Endothelial cell of umbilical vein (primary cell): ENCODE measurements at places on chromosomes 16 and 17. TPM values are rescaled to one million over a fixed set of nuclear protein-coding genes. Genes with fewer than 3 reads are reported as not detected.

Gene CCL16
- 0.51 and 0.55 TPM in 2 replicates for total RNA-seq

Gene SLC5A10
- total RNA-seq = not detected in 2 replicates

Gene PERCC1
- not detected in 2 replicates for total RNA-seq

Gene PLA2G10
- not detected in 2 replicates for total RNA-seq

Gene DNAI2
- not detected in 2 replicates for total RNA-seq

Gene C1QTNF8
- not detected in 2 replicates for total RNA-seq

Gene ANKFN1
- not detected in 2 replicates for total RNA-seq

Gene OR1F1
- not detected in 2 replicates for total RNA-seq

Gene TSPAN10
- total RNA-seq = 0.44 and 0.91 TPM in 2 replicates

Gene OR2C1
- total RNA-seq = not detected in 2 replicates

Gene CCL14
- 9.5 and 21.3 TPM in 2 replicates for total RNA-seq

DNA sequence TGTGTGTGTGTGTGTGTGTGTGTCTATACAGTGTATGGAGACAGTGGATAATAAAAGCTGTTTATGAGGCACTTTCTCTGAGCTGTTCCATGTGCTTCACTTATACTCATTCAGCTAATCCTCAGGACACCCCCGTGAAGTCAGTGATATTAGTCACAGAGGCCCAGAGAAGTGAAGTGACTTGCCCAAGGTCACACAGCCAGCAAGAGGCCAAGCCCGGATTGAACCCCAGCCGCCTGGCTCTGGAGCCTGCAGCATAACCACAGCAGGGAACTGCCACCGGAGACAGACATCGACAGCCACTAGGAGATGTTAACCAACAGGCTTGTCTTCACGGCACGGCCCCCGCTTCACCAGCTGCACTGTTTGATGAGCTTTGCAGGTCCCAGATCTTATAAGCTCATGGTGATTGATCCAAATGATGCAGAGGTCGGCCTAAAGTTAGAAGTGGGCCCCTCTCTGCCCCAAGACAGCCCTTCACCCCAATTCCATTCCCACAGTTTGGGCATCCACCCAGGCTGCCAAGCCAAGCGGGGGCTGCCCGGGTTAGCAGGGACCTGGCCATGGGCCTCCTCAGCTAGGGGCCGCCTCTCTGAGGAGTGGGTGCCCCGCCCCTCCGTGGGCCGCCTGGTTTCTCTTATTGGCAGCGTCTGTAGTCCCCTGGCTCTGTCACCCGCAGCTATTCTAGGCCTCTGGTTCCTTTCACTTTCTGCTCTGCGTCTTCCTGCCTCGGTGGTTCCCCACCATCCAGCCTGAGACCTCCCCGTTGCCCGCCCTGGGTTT, 30.9 kb downstream of the SOCS1 start:
- H3K4me1 ChIP-seq = no peaks in the 10 kb centered on the region
- no peak overlapping the region for H3K27ac ChIP-seq
- H3K36me3 ChIP-seq = no peaks in the 10 kb centered on the region
- no peak for DNase-seq
- no peaks in the 10 kb centered on the region for H3K27me3 ChIP-seq

DNA sequence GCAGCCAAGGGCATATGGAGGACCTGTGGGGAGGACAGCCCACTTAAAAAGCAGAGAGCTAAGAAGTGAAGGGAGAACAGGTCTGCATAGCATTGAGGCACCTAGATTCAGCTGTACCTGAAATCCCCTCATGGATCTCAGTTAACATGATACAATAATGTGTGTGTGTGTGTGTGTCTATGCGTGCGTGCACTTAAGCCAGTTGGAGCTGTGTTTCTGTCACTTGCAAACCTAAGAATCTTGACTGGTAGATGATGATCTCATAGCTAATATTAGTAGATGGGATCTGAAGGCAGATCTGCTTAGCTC, 1.7 kb upstream of the ITPRIPL2 start:
- H3K4me1 ChIP-seq = peaks cover 42% of the 10 kb centered on the region
- DNase-seq = no peak
- no peaks in the 10 kb centered on the region for H3K27me3 ChIP-seq
- H3K4me3 ChIP-seq = no peak overlapping the region

GRCh38 chr17:6454495-6455320, 10.5 kb downstream of the PIMREG start:
- no peak for DNase-seq
- no peak overlapping the region for H3K4me3 ChIP-seq
- no peaks in the 10 kb centered on the region for H3K36me3 ChIP-seq
- H3K27me3 ChIP-seq = no peaks in the 10 kb centered on the region
- no peak overlapping the region for H3K27ac ChIP-seq

- no peak overlapping the region for H3K27ac ChIP-seq
- no peaks in the 10 kb centered on the region for H3K36me3 ChIP-seq
These were observed 12.6 kb downstream of the UTS2R start for GRCh38 chr17:82384051-82384729.

- no peak overlapping the region for H3K4me3 ChIP-seq
- DNase-seq = no peak
- no peaks in the 10 kb centered on the region for H3K27me3 ChIP-seq
- H3K36me3 ChIP-seq = no peaks in the 10 kb centered on the region
- no peaks in the 10 kb centered on the region for H3K4me1 ChIP-seq
- H3K27ac ChIP-seq = no peak overlapping the region
These were observed 378.8 kb upstream of the TNRC6C start for GRCh38 chr17:77579682-77580081.

- DNase-seq = no peak
- no peak overlapping the region for H3K27ac ChIP-seq
- H3K36me3 ChIP-seq = peaks cover 4% of the 10 kb centered on the region
- H3K4me1 ChIP-seq = no peaks in the 10 kb centered on the region
- no peaks in the 10 kb centered on the region for H3K27me3 ChIP-seq
These were observed 32.8 kb downstream of the VAC14 start for GRCh38 chr16:70768203-70768580.

DNA sequence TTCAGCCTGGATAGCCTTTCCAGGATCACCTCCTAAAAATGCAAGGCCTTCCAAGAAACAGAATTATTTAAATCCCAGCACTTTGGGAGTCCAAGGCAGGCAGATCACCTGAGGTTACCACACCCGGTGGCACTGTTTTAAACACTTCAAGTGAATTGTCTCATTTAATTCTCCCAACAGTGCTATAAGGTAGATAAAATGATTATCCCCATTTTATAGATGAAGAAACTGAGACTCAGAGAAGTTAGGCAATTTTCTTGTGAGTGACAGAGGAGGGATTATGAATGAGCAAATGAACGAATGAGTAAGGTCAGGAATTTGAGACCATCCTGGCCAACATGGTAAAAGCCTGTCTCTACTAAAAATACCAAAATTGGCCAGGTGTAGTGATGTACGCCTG, 16.8 kb downstream of the THRA start:
- H3K36me3 ChIP-seq = peaks cover 14% of the 10 kb centered on the region
- no peak for DNase-seq
- H3K4me3 ChIP-seq = no peak overlapping the region
- H3K4me1 ChIP-seq = peaks cover 3% of the 10 kb centered on the region

- H3K4me1 ChIP-seq = peaks cover 11% of the 10 kb centered on the region
- no peak overlapping the region for H3K4me3 ChIP-seq
- H3K27me3 ChIP-seq = no peaks in the 10 kb centered on the region
- no peaks in the 10 kb centered on the region for H3K36me3 ChIP-seq
These were observed 1.8 kb upstream of the CBX1 start for GRCh38 chr17:48102798-48103715.

DNA sequence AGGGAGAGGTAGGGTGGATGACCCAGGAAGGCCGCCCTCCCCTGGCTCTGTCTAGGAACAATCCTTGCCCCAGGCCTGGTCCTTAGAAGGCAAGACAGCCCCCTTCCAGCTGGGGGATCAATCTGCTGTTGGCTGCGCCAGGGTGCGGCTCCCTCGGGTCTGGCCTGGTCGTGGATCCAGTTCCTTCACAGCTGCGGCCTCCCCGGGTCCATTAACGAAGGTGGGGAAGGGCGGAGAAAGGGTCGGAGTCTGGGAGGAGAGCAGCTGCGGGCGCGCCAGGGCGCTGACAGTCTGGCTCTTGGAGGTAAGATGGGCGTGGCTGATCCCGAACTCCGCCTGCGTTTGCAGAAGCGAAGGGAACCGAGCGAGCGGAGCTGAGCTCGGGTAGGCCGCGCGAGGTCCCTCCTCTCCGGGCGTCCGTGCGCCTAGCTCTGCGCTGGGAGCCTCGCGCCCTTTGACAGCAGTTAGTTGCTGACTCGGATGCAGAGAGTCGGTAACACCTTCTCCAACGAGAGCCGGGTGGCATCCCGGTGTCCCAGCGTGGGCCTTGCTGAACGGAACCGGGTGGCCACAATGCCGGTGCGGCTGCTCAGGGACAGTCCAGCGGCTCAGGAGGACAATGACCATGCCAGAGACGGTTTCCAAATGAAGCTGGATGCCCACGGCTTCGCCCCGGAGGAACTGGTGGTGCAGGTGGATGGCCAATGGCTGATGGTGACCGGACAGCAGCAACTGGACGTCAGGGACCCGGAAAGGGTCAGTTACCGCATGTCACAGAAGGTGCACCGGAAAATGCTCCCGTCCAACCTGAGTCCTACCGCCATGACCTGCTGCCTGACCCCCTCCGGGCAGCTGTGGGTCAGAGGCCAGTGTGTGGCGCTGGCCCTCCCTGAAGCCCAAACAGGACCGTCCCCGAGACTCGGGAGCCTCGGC, at the start of gene HSPB9:
Gene HSPB9 (plus strand): TSS at position 434 of the 933 bp plus-strand sequence. CDS start 47 bp downstream, at position 481.
- H3K27me3 ChIP-seq = no peaks in the 10 kb centered on the region
- DNase-seq = no peak
- no peak within 1 kb of the TSS for H3K27ac ChIP-seq
- peaks cover 5% of the 10 kb centered on the region for H3K4me1 ChIP-seq

DNA sequence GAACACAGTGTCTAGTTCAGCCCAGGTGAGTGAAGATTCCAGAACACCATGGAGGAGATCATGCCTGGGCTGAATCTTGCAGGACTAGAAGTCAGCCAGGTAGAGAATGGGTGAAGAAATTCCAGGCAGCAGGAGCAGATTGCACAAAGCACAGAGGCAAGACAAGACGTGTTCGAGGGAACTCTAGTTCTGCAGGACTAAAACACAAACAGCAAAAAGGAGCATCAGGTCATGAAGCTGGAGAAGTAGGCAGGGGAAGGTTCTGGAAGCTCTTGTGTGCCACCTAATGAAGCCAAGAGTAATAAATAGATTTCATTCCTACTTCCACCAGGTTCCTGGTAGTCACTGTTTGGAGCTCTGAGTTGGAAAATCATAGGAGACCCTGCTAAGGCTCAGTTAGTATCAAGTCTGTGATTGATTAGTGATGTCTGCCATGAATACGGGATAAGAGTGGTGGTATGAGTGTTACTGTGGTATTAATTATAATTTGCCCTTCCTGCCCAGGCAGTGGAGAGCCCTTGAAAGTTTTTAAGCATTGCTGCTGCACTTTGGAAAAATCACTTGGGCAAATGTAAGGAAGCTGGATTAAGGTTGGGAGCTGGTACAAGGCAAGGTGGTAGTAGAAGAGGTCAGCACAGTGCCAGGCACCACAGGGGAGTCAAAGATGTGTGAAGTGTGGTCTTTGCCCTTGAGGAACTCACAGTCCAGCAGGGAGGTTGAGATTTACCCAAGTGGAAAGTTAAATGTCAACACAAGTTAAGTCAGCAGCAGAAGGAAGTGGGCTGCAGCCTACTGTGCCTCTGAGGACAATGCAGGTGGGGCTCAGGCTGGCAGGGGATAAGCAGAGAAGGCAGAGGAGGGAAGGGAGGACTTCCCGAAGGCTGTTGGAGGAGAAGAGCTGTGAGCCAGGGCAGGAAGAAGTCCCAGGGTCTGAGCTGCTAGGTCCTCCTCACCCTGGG, 13.5 kb upstream of the FOXN1 start:
- no peaks in the 10 kb centered on the region for H3K36me3 ChIP-seq
- peaks cover 1% of the 10 kb centered on the region for H3K27me3 ChIP-seq
- H3K4me1 ChIP-seq = no peaks in the 10 kb centered on the region
- no peak for DNase-seq
- H3K27ac ChIP-seq = no peak overlapping the region

DNA sequence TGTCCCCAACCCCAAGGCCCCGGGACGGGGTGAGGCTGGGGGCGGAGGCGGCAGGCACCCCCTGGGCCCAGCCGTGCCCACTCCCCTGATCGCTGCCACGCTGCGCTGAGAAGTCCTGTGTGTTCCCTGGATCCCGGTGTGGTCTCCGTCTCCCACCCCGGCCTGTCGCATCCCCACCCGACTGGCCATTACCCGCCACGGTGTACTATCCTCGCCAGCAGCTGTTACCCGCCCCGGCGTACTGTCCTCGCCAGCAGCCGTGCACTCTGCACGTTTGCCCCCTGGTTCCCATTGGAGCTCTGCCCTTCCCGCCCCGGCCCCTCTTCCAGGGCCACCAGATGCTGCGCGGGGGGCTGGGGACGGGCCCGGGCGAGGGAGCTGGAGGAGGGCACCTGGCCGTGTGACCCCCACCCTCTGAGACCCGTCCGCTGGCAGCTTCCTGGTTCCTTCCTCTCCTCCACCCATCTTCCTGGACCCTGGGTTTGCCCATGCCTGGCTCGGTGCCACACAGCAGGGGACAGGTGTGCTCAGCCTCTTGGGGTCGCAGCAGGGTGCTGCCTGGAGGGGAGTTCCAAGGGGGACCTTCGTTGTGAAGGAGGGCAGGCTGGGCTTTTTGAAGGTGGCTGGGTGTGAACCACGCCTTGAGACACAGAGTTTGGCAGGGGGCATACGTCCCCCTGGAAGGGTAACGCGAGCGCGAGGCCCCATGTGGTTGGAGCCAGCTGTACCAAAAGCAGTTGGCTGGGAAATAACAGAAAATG, 19.7 kb downstream of the BAHCC1 start:
- H3K4me1 ChIP-seq = peaks cover 15% of the 10 kb centered on the region
- H3K27ac ChIP-seq = no peak overlapping the region
- no peaks in the 10 kb centered on the region for H3K36me3 ChIP-seq

DNA sequence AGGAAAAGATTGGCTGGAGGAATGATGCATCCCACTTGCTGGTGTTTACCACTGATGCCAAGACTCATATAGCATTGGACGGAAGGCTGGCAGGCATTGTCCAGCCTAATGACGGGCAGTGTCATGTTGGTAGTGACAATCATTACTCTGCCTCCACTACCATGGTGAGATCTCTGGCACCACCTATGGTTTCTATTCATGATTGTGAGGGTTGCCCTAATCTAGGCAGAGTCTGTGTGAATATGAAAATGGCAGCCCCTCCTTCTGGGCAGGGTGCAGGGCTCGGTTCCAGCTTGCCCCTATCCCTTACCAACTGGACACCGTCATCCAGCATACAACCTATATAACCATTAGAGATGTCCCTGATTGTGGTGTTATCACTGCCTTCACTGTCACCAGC, 33.4 kb downstream of the ITGB3 start:
- no peak overlapping the region for H3K27ac ChIP-seq
- H3K4me1 ChIP-seq = no peaks in the 10 kb centered on the region
- no peak for DNase-seq
- no peaks in the 10 kb centered on the region for H3K27me3 ChIP-seq
- peaks cover 41% of the 10 kb centered on the region for H3K36me3 ChIP-seq
- no peak overlapping the region for H3K4me3 ChIP-seq

DNA sequence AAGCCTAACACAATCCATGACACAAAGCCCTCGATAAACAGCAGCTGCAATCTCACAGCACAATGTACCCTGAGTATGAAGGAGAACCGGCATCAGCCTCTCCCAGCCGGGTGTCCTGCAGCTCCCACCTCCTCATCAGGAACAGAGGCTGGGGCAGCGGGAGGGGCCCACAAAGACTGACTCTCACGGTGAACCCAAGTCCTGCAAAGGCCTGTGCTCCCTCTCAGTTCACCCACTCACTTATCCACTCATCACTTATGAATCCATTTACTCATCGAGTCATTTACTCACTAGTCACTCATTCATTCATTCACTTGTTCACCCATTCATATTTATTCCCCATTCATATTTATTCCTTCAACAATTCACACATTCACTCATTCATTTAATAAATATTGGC, 11.6 kb downstream of the ZNF423 start:
- peaks cover 7% of the 10 kb centered on the region for H3K27me3 ChIP-seq
- no peak for DNase-seq
- H3K4me3 ChIP-seq = no peak overlapping the region
- H3K27ac ChIP-seq = no peak overlapping the region
